PC-3 (cell line): ENCODE measurements at places on chromosomes 2 and 18. TPM values are rescaled to one million over a fixed set of nuclear protein-coding genes. Genes with fewer than 3 reads are reported as not detected.

DNA sequence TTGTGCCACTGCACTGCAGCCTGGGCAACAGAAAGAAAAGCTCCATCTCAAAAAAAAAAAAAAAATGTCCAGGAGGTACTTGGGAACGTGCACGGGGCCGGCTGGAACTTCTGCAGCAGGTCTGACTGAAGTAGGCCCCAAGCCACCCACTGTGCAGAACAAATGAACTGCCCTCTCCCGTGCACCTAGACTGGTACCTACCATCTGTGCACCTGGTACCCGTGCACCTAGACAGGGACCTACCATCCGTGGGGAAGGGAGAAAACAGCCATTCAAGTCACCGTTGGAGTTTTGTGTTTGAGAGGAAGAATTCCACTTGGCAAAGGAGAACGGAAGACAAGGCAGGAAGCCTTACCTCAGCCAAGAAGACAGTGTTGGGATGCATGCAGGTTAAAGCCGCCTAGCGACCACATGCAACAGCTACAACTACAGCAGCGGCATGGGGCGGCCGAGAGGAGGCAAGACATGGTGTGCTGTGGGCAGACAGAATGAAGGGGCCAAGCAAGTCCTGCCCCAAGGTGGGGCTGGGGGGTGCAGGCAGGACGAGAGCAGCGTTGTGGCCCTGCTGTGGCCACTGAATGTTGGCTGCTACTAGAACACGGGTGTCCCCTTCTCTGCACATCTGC, 16.1 kb downstream of the ST3GAL5 start:
- no peak for DNase-seq
- H3K27ac ChIP-seq = no peak overlapping the region
- no peaks in the 10 kb centered on the region for H3K36me3 ChIP-seq
- H3K27me3 ChIP-seq = no peaks in the 10 kb centered on the region

- no peaks in the 10 kb centered on the region for H3K4me1 ChIP-seq
- no peak overlapping the region for H3K4me3 ChIP-seq
- DNase-seq = peak; percentile 8
- no peaks in the 10 kb centered on the region for H3K36me3 ChIP-seq
These were observed 19.1 kb downstream of the CTLA4 start for GRCh38 chr2:203886661-203887151.

MYO5B gene
- 10.4 and 10.7 TPM in 2 replicates for total RNA-seq

- peaks cover 9% of the 10 kb centered on the region; the same call in 1 of the 2 replicates for H3K36me3 ChIP-seq
- H3K27ac ChIP-seq = no peak overlapping the region
- no peak overlapping the region for H3K4me3 ChIP-seq
- H3K27me3 ChIP-seq = no peaks in the 10 kb centered on the region
These were observed 27.9 kb downstream of the TGFBRAP1 start for GRCh38 chr2:105301646-105302045.

- no peak overlapping the region for H3K27ac ChIP-seq
- no peak overlapping the region for H3K4me3 ChIP-seq
These were observed 28.6 kb upstream of the CETN1 start for GRCh38 chr18:551404-552061.

DNA sequence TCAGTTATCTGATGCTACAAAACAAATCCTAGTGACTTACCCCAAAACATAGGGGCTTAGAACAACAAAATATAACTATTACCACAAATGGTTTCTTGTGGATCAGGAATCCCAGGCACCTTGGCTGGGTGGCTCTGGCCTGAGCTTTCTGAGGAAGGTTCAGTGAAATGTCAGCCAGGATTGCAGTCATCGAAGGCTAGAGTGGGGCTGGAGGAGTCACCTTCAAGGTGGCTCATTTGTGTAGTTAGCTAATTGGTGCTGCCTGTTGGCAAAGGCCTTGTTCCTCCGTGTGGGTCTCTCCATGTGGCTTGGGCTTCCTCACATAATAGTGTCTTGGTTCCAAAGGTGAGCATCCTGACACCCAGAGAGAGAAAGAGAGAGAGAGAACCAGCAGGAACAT, 57.4 kb downstream of the COPS8 start:
- peaks cover 10% of the 10 kb centered on the region; the same call in 1 of the 2 replicates for H3K36me3 ChIP-seq
- DNase-seq = no peak
- 0 out of 2 replicates have a peak overlapping the region, but pooled peaks have one; percentile 4 for H3K27ac ChIP-seq
- H3K27me3 ChIP-seq = no peaks in the 10 kb centered on the region
- no peak overlapping the region for H3K4me3 ChIP-seq
- H3K4me1 ChIP-seq = 0 out of 2 replicates have a peak, but pooled peaks cover 5% of the 10 kb centered on the region

DNA sequence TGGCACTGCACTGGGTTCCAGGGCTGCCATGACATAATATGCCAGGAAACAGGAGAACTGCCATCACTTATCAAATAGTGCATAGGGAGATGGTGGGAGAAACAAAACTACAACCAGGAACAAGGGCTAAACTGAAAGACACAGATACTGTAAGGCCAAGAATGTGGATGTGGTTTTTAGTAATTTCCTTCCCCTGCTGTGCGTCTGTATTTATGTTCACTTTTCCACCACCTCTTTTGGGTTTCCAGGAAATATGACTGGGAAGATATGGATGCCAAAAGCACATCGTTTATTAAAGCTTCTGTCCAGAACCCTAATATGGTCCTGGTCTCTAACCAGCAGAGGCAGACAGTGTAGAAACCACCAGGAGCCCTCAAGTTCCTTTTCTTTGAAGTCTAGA, 759.7 kb upstream of the FANCL start:
- DNase-seq = no peak
- H3K4me3 ChIP-seq = no peak overlapping the region
- no peaks in the 10 kb centered on the region for H3K4me1 ChIP-seq
- no peaks in the 10 kb centered on the region for H3K36me3 ChIP-seq

DNA sequence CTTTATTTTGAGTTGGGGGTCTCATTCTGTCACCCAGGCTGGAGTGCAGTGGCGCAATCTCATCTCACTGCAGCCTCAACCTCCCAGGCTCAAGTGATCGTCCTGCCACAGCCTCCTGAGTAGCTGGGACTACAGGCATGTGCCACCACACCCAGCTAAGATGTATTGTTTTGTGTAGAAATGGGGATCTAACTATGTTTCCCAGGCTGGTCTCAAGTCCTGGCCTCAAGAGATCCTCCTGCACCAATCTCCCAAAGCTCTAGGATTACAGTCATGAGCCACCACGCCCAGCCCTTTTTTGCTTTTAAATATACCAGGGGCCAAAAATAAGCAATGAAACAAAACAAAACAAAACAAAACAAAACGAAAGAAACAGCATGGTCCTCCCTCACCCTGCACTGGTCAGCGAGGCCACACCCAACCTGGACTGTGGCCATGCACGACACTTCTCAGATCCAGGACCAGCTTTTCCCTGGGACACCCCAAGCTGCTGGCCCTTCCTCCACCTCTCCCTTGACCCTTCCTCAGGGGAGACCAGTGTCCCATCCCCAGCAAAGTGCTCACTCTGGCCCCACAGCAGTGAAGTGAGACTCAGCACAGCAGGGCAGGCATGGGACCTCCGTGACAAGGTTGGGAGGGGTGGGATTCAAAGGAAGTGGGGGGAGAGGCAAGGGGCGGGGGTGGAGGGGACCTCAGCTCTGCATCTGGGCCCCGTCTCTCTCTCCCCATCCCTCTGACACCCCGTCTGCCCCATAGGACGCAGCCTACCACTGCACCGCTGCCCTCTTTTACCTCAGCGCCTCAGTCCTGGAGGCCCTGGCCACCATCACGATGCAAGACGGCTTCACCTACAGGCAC, 23.5 kb downstream of the MAL start:
- no peaks in the 10 kb centered on the region for H3K36me3 ChIP-seq
- no peak for DNase-seq
- H3K27me3 ChIP-seq = no peaks in the 10 kb centered on the region
- no peak overlapping the region for H3K27ac ChIP-seq

DNA sequence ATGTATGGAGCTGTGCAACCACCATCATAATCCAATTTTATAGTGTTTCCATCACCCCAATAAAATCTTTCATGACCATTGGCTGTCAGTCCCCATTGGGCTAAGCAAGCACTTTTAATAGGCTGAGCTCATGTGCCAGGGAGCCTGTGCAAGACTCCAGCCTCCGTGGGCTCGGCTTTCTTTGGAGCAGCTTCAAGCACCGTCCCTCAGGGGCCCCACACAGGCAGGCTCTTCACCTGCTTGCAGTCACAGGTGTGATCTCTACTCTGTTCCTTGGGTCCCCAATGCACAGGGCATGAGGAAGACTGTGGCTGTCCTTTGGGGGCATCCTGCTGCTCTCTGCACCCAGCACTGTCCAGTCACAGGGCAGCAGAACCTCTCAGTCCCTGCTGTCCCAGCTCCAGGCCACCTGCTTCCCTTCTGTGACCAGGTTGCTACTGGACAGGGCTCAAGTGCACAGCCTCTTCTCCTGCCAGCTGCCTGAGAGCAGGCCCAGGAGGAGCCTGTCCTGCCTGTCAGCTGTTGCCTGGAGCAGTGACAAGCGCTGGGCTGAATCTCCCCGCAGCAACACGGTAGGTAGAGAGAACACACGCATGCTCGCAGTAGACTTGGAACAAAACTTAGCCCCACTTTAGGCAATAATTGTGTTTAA, 40.7 kb upstream of the TMEM131 start:
- no peak overlapping the region for H3K4me3 ChIP-seq
- no peaks in the 10 kb centered on the region for H3K27me3 ChIP-seq
- H3K36me3 ChIP-seq = no peaks in the 10 kb centered on the region
- DNase-seq = no peak
- no peak overlapping the region for H3K27ac ChIP-seq
- H3K4me1 ChIP-seq = no peaks in the 10 kb centered on the region

EMILIN1 gene
- 0.69 and 0.75 TPM in 2 replicates for total RNA-seq
